ENCODE measurements at places on chromosomes 7 and 10.

- no peak for DNase-seq
Observed at GRCh38 chr10:71750124-71750841, 23.0 kb downstream of the VSIR start.

- DNase-seq: no peak
Observed at GRCh38 chr10:99661377-99661763, 2.1 kb downstream of the ENTPD7 start.

DNA sequence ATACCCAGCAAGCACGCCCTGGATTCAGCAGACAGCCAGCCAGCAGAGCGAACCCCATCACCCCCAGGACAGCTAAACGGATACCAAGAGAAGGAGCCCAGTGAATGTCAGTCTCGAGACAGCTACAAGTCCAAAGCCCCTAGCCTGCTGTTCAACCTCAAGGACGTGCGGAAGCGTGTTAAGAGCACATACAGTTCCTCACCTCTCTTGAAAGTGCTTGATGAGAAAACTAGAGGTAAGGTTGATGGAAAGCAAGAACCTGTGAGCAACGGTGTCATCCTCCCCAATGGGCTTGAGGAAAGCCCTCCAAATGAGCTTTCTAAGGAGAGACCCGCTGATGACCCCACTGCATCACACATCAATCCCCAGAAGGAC lies 24.9 kb downstream of the C10orf71 start:
- no peak for DNase-seq

DNA sequence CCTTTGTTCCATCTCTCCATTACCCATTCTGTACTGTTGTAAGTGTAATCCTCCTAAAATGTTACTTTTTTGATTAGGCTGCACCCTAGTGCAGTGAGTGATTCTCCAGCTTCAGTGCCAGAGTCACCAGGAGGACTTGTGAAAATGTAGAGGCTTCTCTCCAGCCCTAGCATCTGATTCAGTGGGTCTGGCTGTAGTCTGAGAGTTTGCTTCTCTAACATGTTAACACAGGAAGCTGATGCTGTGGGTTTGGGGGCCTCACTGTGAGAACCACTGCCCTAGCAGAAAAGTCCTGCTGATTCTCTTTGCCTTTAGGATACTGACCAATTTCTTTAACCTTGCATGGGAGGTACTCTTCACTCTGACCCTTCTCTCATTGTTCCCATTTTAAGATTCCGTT lies 24.4 kb downstream of the CSGALNACT2 start:
- no peak for DNase-seq

- no peak for DNase-seq
Observed at GRCh38 chr7:108375668-108376067, 80.6 kb downstream of the NRCAM start.

DNA sequence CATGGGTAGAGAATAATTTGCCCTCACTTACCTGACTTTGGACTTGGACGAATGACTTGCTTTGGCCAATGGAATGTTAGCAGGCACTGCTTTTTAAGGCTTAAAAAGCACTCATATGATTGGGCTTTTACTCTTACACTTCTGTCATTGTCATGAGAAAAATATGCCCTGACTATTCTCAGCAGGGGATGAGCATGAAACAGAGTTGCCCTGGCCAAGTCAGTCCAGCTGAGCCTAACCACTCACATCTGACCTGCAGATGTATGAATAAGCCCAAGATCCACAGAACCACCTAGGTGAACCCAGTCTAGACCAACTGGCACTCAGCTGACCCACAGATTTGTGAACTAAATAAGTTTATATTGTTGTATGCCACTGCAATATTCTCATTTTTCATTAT lies 573.5 kb downstream of the TNS3 start:
- no peak for DNase-seq

- peak; percentile 18 for DNase-seq
Observed at GRCh38 chr7:45086331-45087065, 2.3 kb downstream of the NACAD start.
